GM04504 (cell line): ENCODE measurements at places on chromosomes 16 and 17.

- no peak for DNase-seq
Observed at GRCh38 chr16:64880006-64880405, 241.9 kb downstream of the CDH11 start.

GRCh38 chr17:64992325-64992802 lies 64.2 kb downstream of the GNA13 start:
- no peak for DNase-seq

DNA sequence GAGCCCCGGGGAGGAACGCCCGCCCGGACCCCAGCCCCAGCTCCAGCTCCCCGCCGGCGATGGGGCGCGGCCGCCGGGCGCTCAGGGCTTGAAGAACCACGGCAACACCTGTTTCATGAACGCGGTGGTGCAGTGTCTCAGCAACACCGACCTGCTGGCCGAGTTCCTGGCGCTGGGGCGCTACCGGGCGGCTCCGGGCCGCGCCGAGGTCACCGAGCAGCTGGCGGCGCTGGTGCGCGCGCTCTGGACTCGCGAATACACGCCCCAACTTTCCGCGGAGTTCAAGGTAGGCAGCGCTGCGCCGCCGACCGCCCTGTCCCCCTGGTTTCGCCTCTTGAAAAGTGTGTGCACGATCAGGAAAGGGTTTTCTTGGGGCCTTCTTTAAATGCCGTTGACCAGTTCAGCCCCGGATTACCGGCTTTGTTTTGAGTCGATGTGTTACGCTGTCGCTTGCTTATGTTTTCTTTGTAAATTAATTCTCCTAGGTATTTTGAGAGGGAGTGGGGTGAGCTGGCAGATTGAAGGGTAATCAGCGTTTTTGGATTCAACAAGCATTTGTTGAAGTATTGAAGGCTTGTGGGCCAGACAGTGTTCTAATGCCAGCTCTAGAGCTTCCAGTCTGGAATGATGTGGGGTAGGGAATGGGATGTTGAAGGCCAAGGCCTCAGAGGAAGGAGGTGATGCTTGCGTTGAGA lies 681 bp downstream of the USP43 start:
- DNase-seq, result no peak

DNA sequence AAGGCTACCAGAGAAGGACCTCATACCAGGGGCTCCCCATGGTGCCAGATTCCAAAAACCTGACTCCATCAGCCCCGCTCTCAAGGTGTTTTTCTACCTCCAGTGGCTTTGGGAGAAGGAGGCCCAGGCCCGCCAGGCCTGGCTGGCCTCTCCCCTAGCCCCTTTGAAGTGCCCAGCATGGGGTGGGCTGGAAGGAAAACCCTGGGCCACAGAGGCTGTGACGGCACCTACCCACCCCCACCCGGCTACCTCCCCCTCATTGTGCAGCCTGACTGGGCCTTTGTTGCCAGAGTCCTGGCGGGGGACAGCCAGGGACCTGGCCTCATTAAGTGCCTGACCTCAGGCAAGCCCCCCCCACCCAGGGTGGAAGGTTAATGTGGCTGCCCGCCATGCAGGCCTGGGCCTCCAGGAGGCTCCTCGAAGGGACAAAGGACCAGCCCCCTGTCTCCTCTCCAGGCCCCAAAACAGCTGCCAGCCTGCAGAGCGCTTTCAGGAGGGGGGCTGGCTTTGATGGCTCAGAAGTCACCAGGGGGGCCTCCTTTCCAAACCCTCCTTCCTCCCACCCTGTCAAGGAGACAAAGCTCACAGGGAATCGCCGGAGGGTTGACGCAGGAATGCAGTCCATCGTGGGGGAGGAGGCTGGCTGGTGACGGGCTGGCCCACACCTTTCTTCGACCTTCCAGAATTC lies 159.4 kb downstream of the ZNF423 start:
- DNase-seq, result no peak

GRCh38 chr17:82333279-82334171 lies at the start of gene SECTM1:
Gene SECTM1 (minus strand): TSS chr17:82333766. CDS start chr17:82327240, 6,526 bp downstream.
- DNase-seq, result no peak

GRCh38 chr17:35900708-35901480 lies 20.7 kb upstream of the CCL5 start:
- DNase-seq, result no peak

DNA sequence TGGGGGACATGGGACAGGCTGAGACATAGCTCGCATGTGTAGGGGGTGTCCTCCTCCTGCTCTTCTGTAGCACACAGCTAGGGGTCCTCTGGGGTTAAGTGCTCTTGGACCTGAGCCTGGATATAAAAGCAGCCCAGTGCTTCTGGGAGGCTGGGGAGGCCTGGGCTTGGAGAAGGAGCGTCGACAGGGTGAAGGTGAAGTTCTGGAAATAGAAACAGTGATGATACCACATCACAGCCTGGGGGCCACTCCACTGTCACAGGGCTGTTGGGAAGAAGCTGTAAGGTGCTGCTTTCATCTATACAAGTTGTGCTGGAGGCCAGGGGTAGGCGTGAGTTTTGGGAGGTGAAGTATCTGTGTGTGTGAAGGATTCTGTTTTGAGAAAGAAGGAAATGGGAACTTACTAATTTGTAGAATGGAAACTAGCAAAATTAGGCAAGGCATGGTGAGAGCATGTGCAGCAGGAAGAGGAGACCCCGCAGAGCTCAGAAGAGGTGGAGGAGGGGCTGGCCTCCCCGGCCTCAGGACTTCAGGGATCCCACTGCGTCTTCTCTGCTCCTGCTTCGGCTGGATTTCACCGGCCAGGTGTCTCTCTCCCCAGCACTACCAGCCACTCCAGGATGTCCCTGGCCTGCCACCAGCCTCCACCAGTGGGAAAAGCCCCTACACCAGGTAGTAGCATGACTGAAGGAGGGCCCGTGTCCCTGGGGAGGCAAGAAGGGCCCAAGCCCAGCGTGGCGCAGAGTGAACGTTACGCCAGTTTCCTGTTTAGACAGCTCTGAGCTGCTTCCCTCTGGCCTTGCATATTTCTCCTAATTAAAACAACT lies 19.4 kb downstream of the PLCG2 start:
- no peak for DNase-seq

DNA sequence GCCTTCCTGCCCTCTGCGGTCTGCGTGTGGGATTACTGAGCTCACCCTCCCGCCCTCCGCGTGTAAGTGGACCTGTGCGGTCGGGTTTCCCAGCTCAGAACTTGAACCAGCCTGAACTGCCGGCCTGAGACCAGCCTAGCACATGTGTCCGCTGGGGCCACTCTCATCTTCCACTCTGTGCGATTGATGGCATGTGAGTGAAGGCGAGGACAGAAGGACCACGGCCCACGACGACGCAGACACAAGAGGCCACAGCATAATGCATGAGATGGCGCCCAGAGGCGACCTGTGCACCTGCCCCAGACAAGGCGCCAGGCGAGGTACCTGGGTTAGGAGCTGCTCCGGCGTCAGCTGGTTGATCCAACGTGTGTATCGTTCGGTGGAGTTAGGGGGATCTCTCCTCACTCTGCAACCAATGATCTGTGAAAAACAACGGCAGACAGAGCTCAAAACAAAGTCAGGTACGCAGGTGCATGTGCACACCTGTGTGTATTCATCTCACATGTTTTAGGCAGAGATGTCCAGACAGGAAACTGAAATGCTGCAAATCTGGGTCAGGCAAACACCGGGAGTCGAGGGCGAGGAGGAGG lies 74.5 kb upstream of the METRNL start:
- DNase-seq, result no peak

DNA sequence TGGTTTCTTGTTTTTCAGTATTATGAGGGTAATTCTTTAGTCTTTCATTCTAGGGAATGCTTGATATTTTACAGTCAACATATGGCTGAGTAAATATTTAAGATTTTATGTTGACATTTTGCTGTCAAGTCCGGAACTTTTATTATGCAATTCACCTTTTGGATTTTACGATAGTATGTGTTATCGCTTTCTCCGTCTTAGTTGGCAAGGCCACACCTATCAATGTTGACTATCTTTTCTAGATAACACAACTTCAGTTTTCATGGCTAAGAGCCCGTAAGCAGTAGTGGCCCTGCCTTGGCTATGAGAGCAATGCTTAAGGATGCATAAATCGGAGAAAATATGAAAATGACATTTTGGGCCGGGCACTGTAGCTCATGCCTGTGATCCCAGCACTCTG lies 39.5 kb upstream of the CDH13 start:
- no peak for DNase-seq

GRCh38 chr17:77083531-77083930 lies 57.2 kb upstream of the SEC14L1 start:
- no peak for DNase-seq

DNA sequence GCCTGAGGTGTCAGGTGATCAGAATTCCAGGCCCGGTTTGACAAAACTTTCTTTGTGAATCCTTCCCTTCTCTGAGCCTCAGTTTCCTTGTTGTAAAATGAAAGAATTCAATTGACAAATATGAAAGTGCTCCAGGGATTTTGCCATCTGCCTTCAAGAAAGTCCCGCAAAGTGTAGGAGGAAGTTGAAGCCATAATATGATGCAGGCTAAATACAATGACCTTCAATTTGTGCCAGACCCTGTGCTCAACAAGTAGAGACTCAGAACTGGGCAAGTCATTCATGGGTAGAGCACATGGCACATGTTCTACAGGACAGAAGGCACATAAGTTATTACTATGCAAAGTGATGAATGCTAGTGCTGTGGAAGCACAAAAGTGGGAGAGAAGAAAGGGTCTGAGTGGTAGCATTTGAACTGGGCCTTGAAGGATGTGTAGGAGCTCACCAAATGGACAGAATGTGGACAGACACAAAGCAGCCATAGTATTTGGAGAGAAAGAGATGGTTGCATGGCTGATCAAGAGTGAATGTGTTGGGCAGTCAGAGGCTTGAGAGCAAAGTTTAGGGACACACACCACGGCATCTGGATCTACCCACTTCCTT lies 2.4 kb upstream of the SCIMP start:
- no peak for DNase-seq
